Naive thymus-derived CD8-positive, alpha-beta T cell (primary cell): ENCODE measurements at places on chromosomes 7 and 10. TPM values are rescaled to one million over a fixed set of nuclear protein-coding genes. Genes with fewer than 3 reads are reported as not detected.

DNA sequence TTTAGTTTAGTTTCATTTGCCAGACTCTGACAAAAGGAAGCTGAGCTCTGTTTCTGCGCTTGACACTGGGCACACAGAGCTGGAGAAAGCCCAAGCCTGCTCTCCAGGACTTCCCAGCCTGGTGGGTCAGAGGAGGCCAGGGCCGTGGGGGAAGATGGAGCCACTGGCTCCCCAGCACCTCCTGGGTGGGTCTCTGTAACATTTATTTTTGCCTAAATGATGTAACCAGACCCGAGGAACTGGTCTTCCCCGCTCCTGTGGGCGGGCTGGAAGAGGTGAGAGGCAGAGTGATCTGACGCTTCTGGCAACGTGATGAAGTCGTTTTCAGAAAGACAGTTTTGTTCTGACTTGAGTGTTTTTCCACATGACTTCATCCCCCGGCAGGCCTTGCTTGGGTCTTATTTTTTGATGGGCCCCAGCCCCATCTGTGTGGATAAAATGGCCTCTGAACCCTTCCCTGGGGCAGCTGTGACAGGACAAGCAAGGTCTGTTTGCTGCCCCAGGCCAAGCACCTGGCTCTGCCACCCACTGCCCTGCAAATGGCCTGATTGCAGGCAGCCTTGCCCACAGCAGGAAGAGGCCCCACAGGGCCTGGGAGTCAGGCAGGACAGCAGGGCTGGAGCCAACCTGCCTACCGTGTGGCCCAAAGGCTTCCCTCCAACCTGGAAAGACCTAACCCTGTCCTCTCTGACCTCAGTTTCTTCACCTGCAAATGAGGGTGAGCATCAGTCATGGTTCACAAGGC lies 304.9 kb upstream of the ZMIZ1 start:
- no peak overlapping the region for H3K4me3 ChIP-seq
- H3K4me1 ChIP-seq: no peaks in the 10 kb centered on the region
- no peak for DNase-seq
- H3K36me3 ChIP-seq: no peaks in the 10 kb centered on the region

DNA sequence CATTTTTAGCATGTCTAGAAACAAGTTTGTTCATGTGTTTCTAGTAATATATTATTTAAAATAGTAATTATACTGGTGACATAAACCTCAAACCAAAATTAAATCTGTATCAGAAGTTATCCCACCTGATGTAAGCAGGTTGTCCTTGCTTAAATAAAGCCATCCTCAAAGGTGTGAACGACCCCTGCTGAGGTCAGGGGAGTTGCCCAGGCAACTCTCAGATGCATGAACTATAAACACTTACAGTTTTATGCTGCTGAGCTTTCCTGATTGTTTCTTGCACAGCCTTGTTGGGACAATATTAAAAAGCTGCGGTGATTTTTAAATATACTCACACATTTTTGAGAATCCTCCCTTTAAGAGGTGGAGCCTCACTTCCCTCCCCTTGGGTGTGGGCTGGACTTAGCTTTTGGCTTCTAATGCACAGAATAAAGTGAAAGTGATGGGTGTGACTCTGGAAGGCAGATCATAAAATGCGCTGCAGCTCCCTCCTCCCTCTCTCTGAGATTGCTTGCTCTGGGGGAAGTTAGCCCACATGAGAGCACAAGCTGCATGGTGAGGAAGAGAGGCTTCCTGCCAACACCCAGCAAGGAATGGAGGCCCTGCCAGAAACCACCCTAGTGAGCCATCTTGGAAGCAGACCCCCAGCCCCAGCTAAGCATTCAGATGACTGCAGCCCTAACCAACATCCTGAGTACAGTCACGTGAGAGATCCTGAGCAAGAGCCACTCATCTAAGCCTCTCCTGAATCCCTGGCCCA lies 152.7 kb downstream of the SKIDA1 start:
- peak overlapping the region; percentile 93 for H3K27ac ChIP-seq
- H3K4me3 ChIP-seq: peak overlapping the region; percentile 68
- peaks cover 15% of the 10 kb centered on the region for H3K4me1 ChIP-seq
- no peaks in the 10 kb centered on the region for H3K27me3 ChIP-seq
- H3K36me3 ChIP-seq: no peaks in the 10 kb centered on the region

- no peaks in the 10 kb centered on the region for H3K27me3 ChIP-seq
- H3K4me3 ChIP-seq: no peak overlapping the region
- H3K4me1 ChIP-seq: no peaks in the 10 kb centered on the region
- H3K27ac ChIP-seq: no peak overlapping the region
- H3K36me3 ChIP-seq: no peaks in the 10 kb centered on the region
- no peak for DNase-seq
Measured at GRCh38 chr7:25062380-25062779, 62.7 kb downstream of the CYCS start.

- no peak overlapping the region for H3K27ac ChIP-seq
- no peak overlapping the region for H3K4me3 ChIP-seq
- no peak for DNase-seq
- peaks cover 50% of the 10 kb centered on the region for H3K36me3 ChIP-seq
Measured at GRCh38 chr10:7350541-7351195, 60.2 kb downstream of the SFMBT2 start.

GRCh38 chr10:90587081-90587491 lies 270.8 kb downstream of the HTR7 start:
- no peak overlapping the region for H3K4me3 ChIP-seq
- H3K27me3 ChIP-seq: peaks cover 2% of the 10 kb centered on the region
- H3K36me3 ChIP-seq: no peaks in the 10 kb centered on the region
- no peak overlapping the region for H3K27ac ChIP-seq

DNA sequence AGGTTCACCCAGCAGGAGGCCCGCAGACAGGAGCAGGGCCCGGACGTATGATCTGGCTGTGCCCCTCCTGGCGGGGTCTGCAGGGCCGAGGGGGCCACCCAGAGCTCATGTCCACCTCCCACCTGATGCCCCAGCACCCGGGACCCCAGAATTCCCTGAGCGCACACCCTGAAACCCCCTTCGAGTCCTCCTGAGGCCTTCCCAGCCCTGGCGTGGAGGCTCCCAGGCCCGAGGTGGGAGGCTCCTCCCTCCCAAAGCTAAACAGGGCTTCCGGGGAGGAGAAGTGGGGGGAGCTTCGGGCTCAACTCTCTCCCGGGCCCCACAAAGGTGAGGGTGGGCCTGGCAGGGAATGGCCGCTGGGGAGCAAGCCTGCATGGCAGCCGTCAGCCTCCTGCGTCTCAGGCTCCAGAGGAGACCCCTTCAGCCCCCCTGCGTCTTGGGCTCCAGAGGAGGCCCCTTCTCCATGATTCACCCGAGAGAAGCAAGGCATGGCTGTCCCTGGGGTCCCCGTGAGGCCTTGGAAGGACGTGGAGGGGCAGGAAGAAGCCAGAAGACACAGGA lies 30.2 kb downstream of the MICALL2 start:
- no peak for DNase-seq
- no peak overlapping the region for H3K4me3 ChIP-seq
- no peak overlapping the region for H3K27ac ChIP-seq
- H3K36me3 ChIP-seq: no peaks in the 10 kb centered on the region
- peaks cover 2% of the 10 kb centered on the region for H3K4me1 ChIP-seq

GRCh38 chr10:91909117-91909677 lies at the start of gene FGFBP3:
FGFBP3 (minus strand) TSS chr10:91909486; CDS start chr10:91908969, 517 bp downstream.
- H3K36me3 ChIP-seq: no peaks in the 10 kb centered on the region
- peaks cover 28% of the 10 kb centered on the region for H3K4me1 ChIP-seq
- peak within 1 kb of the TSS; percentile 85 for H3K4me3 ChIP-seq
- no peaks in the 10 kb centered on the region for H3K27me3 ChIP-seq

DNA sequence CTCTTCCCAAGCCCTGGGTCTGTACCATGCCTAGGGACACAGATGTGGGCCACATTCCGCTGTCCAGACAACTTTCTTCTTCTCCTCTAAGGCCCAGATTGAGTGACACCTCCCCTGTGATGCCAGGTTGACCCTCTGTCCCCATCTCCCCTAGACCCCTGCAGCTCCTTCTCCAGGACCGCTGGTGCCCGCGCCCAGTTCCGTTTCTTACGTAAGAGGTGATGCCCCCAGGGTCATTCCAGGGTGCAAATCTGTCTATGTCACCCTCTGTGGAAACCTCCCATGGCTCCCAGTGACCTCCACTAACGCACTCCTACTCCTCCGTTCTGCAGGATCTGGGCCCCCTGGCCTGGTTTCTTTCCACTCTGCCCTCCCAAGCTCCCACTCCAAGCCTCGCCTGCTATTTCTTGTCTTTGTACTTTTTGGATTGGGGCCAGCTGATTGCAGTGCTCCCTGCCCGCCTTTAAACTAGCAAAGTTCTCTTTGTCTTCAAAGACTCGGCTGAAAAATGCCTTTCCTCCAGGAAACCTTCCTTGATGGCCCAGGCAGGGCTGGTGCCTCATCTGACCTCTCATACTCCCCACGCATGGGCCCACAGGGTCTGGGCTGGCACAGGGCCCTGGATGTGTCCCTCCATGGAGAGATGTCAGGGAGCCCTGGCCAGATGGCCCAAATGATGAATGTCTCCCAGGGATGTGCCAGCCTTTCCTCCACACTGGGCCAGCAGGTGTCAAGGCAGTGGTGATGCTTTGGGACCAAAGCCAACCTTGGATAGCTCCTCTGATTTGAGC lies 21.3 kb upstream of the ELN start:
- H3K27me3 ChIP-seq: no peaks in the 10 kb centered on the region
- H3K36me3 ChIP-seq: no peaks in the 10 kb centered on the region
- no peak overlapping the region for H3K27ac ChIP-seq
- DNase-seq: no peak
- no peak overlapping the region for H3K4me3 ChIP-seq

DNA sequence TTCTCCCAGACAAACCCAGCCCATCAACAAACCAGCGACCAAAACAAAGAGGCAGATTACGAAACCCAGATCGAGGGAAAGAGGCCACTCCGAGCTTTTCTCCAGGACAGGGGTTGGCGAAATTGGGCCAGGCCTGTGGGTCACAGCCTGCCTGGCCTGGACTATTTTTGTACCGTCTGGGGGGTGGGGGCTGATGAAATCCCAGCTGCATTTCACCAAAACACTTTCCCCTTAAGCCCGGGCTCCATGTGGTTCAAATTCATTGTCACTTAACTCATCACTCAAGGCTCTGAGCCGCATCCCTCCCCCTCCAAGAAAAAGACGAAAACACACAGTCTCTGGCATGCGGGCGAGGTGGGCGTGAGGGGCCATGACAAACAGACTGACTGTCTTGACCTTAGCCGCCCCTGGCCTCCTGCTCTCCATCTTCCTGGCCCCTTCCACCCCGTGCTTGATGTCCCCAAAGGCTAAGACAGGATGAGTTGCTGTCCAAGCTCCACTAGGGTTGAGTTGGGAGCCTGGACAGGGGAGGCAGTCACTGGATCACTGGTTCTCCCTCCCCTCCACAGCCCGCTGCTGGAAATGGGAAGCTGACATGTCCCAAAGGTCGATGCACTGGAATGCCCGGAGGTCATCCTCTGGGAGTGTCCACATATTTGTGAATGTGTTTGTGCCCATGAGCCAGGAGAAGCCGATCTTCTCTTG lies 19.2 kb downstream of the TMEM270 start:
- H3K4me1 ChIP-seq: no peaks in the 10 kb centered on the region
- peaks cover 4% of the 10 kb centered on the region for H3K27me3 ChIP-seq
- no peaks in the 10 kb centered on the region for H3K36me3 ChIP-seq
- no peak for DNase-seq
- no peak overlapping the region for H3K4me3 ChIP-seq

GRCh38 chr10:42960991-42961795 lies 115.7 kb upstream of the RET start:
- H3K27ac ChIP-seq: no peak overlapping the region
- DNase-seq: no peak
- no peak overlapping the region for H3K4me3 ChIP-seq
- H3K27me3 ChIP-seq: no peaks in the 10 kb centered on the region
- H3K36me3 ChIP-seq: no peaks in the 10 kb centered on the region
- H3K4me1 ChIP-seq: peaks cover 3% of the 10 kb centered on the region

GRCh38 chr7:11294218-11294617 lies 320.5 kb downstream of the PHF14 start:
- no peak overlapping the region for H3K27ac ChIP-seq
- H3K4me1 ChIP-seq: peaks cover 1% of the 10 kb centered on the region
- DNase-seq: no peak
- H3K36me3 ChIP-seq: no peaks in the 10 kb centered on the region

DNA sequence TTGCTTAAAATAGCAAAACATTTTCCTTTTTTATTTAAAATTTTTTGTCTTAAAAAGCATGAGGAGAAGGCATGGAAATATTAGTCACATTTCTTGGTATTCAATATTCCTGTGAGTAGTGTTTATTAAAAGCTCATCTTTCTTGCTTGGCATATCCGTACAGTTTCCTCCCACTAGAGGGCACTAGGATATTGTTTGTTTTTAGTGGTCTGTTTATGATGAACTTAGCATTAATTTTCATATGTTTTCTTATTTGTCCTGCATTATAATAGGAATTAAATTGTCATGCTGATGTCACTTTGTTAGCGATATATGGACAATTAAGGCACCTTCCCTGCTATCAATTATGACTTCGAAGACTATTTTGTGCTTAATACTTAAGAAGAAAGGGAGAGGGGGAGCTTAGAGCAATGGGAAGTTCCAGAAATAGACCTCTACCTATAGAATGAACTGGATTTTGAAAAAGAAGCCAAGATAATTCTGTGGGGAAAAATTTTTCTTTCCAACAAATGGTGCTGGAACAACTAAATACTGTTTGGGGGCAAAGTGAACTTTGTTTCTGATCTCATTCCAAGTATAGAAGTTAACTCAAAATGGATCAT lies 91.0 kb upstream of the STRIP2 start:
- no peaks in the 10 kb centered on the region for H3K36me3 ChIP-seq
- H3K27ac ChIP-seq: no peak overlapping the region
- H3K4me1 ChIP-seq: peaks cover 12% of the 10 kb centered on the region
- H3K27me3 ChIP-seq: no peaks in the 10 kb centered on the region
- H3K4me3 ChIP-seq: no peak overlapping the region
- no peak for DNase-seq

DNA sequence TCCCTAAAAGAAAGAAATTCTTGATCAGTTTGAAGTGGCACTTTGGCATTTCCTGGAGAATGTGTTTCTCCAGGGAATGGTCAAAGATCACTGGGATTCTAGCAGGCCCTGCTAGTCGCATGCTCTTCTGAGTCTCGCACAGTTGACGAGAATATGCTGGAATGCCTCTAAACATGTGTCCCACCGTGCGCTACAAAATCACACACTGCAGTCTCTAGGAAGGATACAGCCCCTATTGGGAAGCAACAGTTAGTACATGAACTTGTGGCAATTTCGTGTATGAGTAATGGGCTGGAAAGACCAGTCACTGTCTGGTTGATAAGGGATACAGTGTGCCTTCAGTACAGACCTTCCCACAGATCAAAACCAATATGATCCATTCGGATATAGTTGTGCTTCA lies 257.9 kb downstream of the PRPF18 start:
- no peak for DNase-seq
- no peak overlapping the region for H3K4me3 ChIP-seq
- H3K4me1 ChIP-seq: peaks cover 16% of the 10 kb centered on the region
- no peak overlapping the region for H3K27ac ChIP-seq

- H3K4me3 ChIP-seq: no peak overlapping the region
- no peaks in the 10 kb centered on the region for H3K36me3 ChIP-seq
- H3K27me3 ChIP-seq: peaks cover 33% of the 10 kb centered on the region
- peaks cover 9% of the 10 kb centered on the region for H3K4me1 ChIP-seq
- no peak for DNase-seq
- no peak overlapping the region for H3K27ac ChIP-seq
Measured at GRCh38 chr7:30984359-30985107, 20.8 kb downstream of the GHRHR start.

The RNF32 gene
- not detected for total RNA-seq

The FAM171A1 gene
- 6.9 TPM for total RNA-seq

The VWC2 gene
- not detected for total RNA-seq

The VWDE gene
- 3.5 TPM for total RNA-seq
